Stimulated activated CD4-positive, alpha-beta T cell treated with anti-CD3 and anti-CD28 coated beads, TNF-alpha, amount 100 ng/mL, for 4 hours (primary cell): ENCODE measurements at places on chromosomes 12 and 14.

DNA sequence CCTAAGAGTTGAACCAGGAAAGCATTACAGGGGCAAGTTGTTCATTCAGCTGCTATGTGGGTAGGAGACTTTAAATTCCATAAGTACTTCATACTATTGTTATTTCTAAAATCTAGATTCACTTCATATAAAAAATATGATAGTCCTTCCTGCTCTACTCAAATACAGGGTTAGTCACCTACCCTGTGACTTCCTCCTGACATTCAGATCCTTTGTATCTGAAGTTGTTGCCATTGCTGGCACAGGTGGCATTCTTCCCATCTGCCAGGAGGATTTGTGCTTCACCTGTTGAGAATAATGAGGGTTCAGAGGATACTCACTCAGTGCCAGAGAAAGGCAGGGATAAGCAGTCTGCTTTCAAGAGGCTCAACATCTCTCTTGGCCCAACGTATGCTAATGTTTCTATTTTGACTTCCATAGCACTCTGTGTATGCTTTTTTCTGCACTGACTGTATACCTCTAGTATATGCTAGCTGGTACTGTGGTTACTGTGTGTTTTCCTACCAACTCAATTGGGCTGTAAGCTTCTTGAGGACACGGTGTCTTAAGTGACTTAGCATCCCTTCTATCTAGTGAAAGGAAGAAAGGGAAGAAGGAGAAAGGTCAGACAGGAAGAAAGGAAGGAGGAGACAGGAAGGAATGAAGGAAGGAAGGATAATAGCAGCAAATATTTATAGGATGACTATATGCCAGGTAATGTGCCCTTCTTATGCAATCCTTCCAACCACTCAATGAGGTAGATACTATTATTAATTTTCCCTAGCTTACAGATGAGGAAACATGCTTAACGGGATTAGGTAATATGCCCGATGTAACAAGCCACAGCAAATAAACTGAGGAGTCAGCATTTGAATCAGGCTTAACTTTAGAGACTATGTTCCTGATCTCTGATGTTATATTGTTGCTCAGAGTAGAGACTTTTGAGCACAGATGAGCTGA, 38.5 kb upstream of the FGF6 start:
- DNase-seq, result no peak

- no peak for DNase-seq
Measured at GRCh38 chr14:50395448-50395847, 1.2 kb downstream of the CDKL1 start.

DNA sequence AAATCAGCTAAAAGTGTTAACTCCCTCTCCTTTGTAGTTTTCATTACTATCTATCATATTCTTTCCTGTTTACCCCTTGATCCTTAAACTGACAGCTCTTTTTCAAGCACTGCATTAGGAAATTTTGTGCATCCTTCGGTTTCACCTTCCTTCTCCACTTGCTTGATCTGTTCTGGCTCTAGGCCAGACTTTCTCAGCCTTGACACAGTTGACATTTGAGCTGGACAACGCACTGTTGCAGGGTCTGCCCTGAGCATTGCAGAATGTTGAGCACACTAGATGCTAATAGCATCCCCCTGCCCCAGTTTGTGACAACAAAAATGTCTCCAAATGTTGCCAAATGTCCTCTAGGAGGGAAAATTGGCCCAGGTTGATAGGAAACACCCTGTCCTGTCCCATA, 75.4 kb upstream of the KCNJ8 start:
- no peak for DNase-seq

DNA sequence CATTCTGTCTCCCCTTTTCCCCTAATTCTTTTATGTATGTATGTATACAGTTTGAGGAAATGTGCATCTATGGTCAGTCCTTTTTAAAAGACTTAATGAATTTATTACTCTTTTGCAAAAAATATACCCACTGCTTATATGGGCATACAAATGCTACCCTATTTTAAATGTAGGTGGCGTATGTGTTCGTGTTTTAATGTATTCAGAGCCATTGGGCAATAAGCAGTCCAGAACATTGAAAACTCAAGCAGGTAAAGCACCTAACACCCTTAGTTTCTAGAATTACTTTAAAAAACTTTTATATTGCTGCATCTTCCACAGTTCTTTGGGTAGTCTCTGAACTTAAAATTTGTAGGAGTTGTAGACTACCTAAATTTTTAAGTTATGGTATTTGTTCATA, 42.6 kb upstream of the A2ML1 start:
- no peak for DNase-seq

GRCh38 chr14:34629657-34630529, at the start of gene SNX6:
SNX6 (minus strand) TSS chr14:34630148; CDS start chr14:34630116, 32 bp downstream.
- peak; percentile 75 for DNase-seq

DNA sequence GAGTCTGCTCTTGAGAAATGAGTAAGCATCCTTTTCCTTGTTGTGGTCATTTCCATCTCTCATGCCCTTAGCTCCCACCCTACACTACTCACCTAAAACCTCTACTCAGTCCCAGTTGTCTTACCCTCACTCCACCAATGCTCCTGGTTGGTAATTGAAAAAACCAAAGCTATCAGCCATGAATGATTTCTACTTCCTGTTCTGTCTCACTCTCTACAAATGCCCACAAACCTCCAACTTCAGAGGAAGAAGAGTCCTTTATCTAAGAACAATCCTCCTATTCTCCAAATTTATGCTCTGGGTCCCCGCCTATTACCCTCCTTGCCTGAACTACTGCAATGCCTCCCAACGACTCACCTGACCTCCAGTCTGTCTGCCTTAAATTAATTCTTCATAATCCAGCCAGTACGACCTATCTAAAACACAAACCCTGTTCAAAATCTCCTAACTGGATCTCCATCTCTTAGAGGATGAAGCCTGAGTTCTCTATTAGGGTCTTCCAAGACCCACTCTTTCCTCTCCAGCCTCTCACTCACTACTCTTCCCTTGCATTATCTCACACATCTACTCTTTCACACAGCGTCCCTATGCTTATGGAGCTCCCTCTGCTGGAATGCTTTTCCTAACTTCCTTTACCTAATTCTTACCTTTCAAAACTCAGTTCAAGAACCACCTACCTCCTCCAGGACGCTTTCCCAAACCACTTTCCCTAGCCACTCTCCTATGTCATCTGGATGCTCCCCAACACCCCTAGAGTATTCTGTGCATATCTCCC, 2.2 kb downstream of the DHRS1 start:
- DNase-seq, result no peak
